ENCODE measurements at places on chromosomes 4 and X.
A peak's percentile ranks its signal among the peaks of the same experiment; 100 is the strongest.

DNA sequence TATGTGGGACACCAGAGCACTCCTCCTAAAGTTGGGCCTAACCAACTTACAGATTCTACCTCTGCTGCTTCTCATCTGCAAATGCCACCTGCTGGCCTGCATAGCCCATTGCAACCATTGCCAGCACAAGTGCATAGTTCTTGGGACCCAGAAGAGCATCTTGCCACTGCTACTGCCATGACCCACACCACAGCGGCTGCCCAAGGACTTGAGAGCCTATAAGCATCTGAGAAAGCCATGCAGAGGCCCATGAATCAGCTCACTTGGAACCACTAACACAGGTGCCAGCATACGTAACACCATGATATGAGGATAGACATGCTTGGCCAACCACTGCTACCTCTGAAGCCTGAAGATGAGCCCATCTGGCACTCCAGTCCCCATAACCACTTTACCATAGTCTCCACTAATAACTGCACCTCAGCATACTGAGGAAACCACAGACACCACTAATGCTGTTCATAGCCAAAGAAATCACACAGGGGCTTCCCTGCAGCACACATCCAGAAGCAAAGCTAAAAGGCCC, 258.1 kb upstream of the AGTR2 start:
- peak; percentile 2 for DNase-seq

DNA sequence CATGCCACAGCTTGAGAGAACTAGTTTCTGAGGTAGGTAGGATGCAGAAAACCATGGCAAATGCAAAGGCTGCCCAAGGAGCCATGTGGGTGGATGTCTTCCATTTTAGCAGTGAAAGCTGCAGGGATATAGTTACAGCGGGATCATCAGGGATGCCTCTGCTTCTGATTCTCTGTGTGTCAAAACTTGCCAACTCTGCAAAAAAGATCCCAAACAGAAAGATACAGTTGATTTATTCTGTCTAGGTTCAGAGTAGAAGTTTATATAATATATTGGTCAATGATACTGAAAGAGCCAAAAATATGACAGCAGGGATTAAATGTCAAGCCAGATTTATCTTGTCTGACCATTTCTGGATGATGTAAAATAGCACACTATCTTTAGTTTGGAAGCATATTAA, 42.4 kb upstream of the SFRP2 start:
- DNase-seq = no peak

- no peak for DNase-seq
These were observed 14.9 kb downstream of the NKX6-1 start for GRCh38 chr4:84484236-84484635.

DNA sequence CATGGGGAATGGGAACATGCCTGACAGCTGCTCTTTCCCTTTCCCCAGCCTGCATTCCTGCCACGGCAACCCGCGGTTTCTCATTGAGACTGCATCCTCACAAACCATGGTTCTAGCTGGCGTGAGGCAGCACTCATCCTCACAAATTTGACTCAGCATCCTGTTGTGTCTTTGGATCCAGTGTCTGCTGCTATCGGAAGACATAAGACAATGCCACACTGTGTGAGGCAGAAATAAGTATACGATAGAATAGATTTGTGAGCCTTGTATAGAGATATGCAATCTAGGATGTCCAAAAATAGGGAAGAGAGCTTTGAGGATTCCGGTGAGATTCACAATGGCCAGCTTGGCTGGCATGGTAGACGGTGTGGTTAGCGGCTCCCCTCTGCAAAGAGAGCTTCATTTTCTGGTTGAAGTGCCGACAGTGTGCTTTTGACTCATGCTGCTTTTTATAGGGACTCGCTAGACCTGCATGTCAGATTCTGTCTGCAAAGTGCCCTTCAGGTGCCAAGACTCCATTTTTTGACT, 161.3 kb upstream of the PSAPL1 start:
- no peak for DNase-seq

DNA sequence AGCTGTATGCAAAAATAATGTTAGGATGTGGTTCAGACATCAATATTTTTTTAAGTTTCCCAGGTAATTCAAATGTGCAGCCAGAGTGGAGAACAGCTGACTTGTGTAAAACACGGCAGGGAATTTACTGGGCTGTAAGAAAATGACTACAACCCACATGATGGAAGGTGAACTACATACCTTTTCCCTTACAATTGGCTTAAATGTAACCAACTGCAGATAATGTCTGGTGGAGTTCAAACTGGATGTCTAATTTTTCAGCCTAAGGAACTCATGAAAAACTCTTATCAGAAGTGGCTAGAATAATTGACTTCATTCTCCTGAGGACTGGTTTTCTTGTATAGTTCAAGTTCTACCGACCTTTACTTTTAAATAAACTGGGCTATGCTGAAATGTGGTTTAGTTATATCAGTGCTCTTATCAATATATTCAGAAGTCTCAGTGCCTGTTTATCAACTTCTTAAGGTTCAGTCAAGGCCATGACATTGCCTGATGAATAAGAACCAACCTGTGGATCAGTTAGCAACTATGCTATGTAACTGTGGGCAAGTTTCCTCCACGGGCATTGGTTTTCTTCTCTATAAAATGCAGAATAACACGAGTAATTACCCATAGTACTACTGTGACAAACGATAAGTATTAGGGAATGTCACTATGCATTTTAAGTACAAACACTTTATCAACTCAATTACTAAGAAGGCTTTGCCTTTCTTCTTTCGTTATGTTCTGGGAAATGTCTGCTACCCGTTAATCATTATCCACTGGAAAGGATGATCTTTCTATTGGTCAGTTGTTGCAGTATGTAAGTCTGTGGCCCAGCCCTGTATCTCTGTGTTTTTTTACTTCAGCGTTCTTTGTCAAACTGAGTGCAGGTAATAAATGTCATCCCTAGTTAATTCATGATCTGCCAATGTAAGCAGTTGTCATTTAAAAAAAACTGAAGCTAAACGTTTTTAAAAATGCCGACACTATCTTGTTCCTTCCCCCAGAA, 181.6 kb downstream of the PCDH7 start:
- DNase-seq = no peak

DNA sequence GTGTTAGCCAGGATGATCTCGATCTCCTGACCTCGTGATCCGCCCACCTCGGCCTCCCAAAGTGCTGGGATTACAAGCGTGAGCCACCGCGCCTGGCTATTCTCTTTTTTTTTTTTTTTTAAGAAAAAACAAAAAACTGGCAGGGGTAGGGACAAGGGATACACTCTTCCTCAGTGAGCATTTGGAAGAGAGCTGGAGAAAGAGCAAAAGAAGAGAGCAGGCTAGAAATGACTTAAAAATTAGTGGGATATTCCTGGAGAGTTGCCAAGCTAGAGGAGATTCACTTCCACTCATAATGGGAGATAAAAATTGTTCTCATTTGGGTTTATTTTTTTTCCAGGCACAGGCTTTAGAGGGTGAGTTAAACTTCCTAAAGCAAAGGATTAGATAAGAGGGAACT, 140.0 kb upstream of the SCML1 start:
- no peak for DNase-seq

DNA sequence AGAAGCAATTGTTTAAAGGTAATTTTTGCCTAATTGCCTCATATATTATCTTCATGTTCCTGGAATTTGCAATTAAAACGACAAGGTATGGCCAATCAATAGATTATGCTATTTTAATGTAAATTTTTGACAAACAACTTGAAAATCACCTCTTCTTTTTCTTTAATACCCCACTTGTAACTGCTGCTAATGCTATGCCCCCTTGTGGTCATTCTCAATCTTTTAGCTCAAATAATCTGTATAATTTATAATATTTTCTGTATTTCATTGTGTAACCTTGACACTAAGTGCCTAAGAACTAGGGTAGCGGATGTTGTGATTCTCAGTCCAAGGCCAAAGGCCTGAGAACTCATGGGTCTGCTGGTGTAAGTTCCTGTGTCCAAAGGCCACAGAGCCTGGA, 831.7 kb upstream of the POU3F4 start:
- peak; percentile 0 for DNase-seq

DNA sequence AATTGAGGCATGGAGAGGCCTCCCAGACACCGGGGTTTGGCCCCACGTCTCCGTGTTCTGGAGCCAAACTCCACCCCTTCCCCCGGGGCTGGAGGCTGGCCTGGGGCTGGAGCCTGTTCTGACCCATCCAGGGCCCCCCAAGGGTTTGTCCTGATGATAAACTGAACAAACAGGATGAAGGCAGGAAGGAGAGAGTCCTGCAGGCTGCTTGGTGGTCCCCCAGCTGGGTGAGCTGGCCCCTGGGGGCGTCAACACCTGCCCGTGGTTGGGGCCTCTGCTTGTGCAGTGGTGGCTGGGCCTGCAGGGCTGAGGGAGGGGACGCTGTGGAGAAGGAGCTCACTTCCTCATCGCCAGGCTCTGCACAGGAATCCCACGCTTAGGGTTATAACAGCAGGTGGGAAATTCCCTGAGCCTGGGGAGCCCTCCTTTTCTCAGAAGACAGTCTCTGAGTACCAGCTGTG, 2.3 kb downstream of the SH3TC1 start:
- DNase-seq = no peak

GRCh38 chr4:185881430-185881829, 69.4 kb upstream of the SORBS2 start:
- DNase-seq = no peak

GRCh38 chr4:61553557-61554125, 353.5 kb downstream of the ADGRL3 start:
- peak; percentile 46 for DNase-seq

- DNase-seq = no peak
These were observed 16.2 kb upstream of the GPKOW start for GRCh38 chrX:49139713-49140112.

DNA sequence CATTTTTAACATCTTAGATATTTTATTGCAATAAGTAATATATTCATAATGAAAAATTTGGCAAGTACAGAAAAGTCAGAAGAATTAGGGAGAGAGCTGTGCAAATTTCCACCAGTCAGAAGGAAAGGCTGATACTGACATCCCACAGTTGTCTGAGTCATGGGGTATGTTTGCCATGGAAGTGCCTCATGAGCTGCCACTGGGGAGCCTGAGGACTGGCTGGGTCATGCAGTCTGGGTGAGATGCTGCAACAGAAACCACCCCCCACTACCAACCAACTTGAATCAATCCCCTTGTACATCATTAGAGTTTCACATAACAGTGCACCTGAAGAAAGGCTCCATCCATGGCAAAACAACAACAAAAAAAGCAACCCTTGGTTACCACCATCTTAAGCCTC, 45.2 kb upstream of the ENPP6 start:
- no peak for DNase-seq

DNA sequence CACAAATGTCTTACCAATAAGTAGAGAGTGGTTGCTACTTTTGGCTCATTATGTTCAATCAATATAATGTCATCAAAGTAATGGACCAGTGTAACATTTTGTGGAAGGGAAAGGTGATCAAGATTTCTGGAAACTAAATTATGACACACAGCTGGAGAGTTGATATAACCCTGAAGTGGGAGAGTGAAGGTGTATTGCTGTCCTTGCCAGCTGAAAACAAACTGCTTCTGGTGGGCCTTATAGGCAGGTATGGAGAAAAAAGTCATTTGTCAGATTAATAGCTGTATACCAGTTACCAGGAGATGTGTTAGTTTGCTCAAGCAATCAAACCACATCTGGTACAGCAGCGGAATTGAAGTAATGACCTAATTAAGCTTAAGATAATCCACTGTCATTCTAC, 17.3 kb upstream of the GUCY1B1 start:
- DNase-seq = no peak

GRCh38 chr4:146333187-146333894, 119.0 kb downstream of the REELD1 start:
- DNase-seq = no peak

GRCh38 chrX:150730719-150731118, 37.5 kb downstream of the MTMR1 start:
- no peak for DNase-seq

GRCh38 chr4:1788254-1788973, 4.7 kb upstream of the FGFR3 start:
- DNase-seq = no peak

DNA sequence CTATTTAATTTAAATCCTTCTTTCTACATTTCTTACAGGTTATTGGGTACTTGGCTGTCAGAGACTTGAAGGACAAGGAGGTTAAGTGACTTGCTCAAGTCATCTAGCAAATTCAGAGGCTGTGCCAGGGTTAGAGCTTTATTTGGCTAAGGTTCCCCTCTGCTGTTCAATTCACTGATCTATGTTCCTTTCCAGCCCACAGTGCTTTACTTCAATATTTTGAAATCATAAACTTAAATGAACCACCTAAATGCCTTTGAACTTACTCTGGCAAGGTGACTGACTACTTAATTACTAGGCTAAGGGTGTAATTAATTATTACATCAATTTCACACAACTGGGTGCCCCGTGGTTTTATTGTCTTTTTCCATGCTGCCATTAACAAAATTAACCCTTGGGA, 288.7 kb downstream of the CAMK2D start:
- DNase-seq = no peak

GRCh38 chr4:22514001-22514400, 1.9 kb downstream of the ADGRA3 start:
- no peak for DNase-seq
